ENCODE measurements at places on chromosomes 4 and X. TPM values are rescaled to one million over a fixed set of nuclear protein-coding genes. Genes with fewer than 3 reads are reported as not detected.

DNA sequence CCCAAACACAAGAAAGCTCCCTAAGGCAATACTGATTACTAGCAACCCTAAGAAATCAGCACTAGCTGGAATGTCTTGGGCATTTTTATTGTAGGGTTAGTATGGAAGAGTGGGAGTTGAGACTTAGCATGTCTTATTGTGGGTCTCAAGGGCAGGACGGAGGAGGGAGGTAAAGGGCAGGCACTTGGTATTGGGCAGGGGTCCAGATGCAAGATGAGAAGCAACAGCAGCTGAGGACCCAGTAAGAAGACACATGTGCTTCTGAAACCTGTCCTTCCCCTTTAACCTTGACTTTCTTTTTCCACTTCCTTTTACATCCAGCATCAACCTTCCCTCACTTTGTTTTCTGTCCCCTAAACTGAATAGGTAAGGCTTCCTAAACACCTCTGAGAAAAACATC, 37.4 kb downstream of the LARP7 start:
- H3K27ac ChIP-seq: no peak overlapping the region
- H3K4me3 ChIP-seq: no peak overlapping the region
- DNase-seq: no peak
- H3K4me1 ChIP-seq: peaks cover 10% of the 10 kb centered on the region
- no peaks in the 10 kb centered on the region for H3K27me3 ChIP-seq

DNA sequence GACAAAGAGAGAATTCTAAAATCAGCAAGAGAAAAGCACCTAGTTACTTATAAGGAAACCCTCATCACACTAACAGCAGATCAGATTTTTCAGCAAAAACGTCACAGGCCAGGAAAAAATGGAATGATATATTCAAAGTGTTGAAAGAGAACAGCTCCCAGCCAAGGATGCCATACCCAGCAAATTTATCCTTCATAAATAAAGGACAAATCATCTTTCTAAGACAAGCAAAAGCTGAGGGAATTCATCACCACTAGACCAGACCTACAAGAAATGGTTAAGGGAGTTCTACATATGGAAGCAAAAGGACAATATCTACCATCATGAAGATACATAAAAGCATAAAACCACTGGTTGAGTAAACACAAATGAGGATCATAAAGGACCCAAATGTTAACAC, 53.6 kb downstream of the MANBA start:
- no peak for DNase-seq
- no peaks in the 10 kb centered on the region for H3K36me3 ChIP-seq
- H3K4me1 ChIP-seq: no peaks in the 10 kb centered on the region
- H3K4me3 ChIP-seq: no peak overlapping the region
- no peak overlapping the region for H3K27ac ChIP-seq

- no peaks in the 10 kb centered on the region for H3K36me3 ChIP-seq
- H3K27me3 ChIP-seq: no peaks in the 10 kb centered on the region
- no peaks in the 10 kb centered on the region for H3K4me1 ChIP-seq
- no peak overlapping the region for H3K4me3 ChIP-seq
- no peak overlapping the region for H3K27ac ChIP-seq
These were observed 434.3 kb downstream of the PDGFC start for GRCh38 chr4:156537286-156537685.

- H3K36me3 ChIP-seq: no peaks in the 10 kb centered on the region
- no peak overlapping the region for H3K27ac ChIP-seq
- no peaks in the 10 kb centered on the region for H3K4me1 ChIP-seq
These were observed 54.9 kb downstream of the STOX2 start for GRCh38 chr4:183960046-183960420.

DNA sequence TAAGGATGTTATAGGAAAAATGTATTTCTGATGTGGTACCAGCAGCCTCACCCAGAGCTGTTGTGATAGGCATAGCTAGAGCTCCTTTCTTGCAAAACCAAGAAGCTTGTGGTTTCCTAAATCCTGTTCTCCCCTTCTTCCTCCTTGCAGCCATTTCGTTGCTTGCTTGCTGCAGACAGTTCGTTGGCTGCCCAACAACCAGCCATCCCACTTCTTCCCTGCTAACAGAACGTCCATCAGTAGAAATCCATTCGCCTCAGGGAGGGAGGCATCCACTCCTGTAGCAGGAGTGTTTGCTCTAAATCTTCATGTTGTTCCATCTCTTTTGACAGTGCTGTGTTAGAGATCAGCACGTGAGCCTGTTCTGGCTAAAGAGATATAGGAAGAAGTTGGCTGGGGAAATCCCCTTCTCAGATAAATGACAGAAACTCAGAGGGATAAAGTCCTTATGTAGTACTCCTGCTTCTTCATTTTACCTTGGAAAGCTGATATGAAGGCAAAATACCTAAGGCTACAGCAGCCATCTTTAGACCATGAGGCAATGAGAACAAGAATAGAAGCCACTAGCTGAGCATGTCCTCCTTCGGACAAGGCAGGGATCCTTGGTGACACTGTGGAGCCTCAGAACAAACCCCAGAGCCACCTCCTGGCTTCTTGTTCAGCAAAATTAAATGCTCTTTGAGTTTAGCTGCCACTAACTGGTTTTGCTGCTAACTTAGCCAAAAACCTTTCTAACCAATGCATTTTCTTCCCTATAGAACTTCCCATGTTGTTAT, 68.4 kb upstream of the RELL1 start:
- H3K4me1 ChIP-seq: peaks cover 23% of the 10 kb centered on the region
- H3K27ac ChIP-seq: peak overlapping the region; percentile 17
- H3K27me3 ChIP-seq: no peaks in the 10 kb centered on the region
- no peak overlapping the region for H3K4me3 ChIP-seq

- no peak for DNase-seq
- H3K4me3 ChIP-seq: no peak overlapping the region
These were observed 200.0 kb downstream of the DCLK2 start for GRCh38 chr4:150278206-150278605.

Gene BTC
- total RNA-seq: 10.4 TPM

Gene NPNT
- total RNA-seq: 167 TPM

Gene ARHGAP36
- not detected for total RNA-seq

Gene STEEP1
- total RNA-seq: 51.9 TPM

Gene LNX1
- 24.1 TPM for total RNA-seq

Gene SCML2
- total RNA-seq: 2.0 TPM

Gene PNMA5
- not detected for total RNA-seq
